M059J (cell line): ENCODE measurements at places on chromosomes 6 and 20. TPM values are rescaled to one million over a fixed set of nuclear protein-coding genes. Genes with fewer than 3 reads are reported as not detected.

DNA sequence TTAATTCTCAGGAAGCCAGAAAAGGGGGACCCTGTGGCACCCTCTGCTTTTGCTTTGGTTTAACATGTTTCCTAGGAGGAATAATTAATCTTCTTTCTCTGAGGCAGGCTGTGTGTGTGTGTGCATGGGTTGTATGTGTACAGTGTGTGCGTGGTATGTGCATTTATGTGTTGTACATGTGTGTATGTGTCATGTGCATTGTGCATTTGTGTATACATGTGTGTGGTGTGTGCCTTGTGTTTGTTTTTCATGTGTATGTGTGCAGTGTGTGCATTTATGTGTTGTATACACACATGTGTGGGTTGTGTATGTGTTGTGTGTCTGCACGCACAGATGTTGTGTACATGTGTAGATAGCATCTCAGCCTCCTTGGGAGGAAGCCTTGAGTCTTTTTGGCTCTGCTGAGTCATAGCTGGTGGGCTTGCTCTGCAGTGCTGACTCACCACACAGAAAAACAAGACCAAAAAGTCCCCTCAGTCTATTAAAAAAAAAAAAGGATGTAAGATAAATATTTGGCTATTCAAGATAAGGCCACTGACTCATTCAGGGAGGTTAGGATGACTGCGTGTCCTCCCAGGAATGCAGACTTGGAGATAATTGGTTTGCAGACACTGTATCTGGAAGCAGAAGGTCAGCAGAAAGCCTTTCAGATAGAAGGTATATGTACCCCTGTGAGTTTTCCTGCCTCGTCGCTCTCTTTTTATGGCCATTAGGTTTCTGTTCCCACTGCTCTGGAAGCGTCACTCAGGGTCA, 58.6 kb downstream of the SYNJ2 start:
- DNase-seq: peak; percentile 100

GRCh38 chr20:53706466-53707370, 113.1 kb upstream of the ZNF217 start:
- DNase-seq: peak; percentile 53

SNTA1 gene
- 25.8 and 32.4 TPM in 2 replicates for total RNA-seq

MTHFD1L gene
- 4.7 and 10.9 TPM in 2 replicates for total RNA-seq

DNA sequence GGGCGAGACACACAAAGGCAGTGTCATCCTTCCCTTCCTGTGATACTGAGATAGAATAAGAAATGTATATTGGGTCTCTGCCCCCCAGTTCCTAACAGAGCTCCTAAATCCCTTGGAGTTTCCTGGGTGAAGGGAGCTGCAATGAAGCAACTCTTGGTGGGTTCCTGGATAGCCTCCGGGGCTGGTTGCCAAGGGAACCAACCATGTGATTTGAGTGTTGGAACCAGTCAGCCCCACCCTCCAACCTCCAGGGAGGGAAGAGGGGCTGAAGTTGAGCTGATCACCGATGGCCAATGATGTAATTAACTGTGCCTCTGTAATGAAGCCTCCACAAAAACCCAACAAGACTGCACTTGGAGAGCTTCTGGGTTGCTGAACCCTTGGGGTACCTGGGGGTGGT, 116.6 kb downstream of the SLC22A3 start:
- no peak for DNase-seq

GABRR1 gene
- not detected in 2 replicates for total RNA-seq

DNA sequence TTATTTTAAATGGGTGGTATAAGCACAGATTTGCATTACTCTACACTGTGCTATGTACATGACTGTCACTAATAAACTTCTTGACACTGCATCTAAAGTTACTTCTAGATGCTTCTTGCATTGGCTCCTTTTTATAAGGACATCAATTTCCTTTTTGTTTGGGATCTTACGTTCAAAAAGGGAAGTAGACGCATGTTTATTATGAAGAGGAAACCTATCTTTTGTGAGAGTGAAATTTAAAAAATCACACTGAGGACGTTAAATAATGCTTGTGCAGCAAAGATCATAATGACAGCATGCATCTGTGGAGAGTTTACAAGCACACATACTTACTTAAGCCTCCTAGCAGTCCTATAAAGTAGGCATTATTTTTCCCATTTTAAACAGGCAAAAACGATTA, 479.5 kb downstream of the CD83 start:
- DNase-seq: no peak

GJE1 gene
- not detected in 2 replicates for total RNA-seq

GRCh38 chr6:167302074-167302473, 11.0 kb downstream of the UNC93A start:
- DNase-seq: no peak

DNA sequence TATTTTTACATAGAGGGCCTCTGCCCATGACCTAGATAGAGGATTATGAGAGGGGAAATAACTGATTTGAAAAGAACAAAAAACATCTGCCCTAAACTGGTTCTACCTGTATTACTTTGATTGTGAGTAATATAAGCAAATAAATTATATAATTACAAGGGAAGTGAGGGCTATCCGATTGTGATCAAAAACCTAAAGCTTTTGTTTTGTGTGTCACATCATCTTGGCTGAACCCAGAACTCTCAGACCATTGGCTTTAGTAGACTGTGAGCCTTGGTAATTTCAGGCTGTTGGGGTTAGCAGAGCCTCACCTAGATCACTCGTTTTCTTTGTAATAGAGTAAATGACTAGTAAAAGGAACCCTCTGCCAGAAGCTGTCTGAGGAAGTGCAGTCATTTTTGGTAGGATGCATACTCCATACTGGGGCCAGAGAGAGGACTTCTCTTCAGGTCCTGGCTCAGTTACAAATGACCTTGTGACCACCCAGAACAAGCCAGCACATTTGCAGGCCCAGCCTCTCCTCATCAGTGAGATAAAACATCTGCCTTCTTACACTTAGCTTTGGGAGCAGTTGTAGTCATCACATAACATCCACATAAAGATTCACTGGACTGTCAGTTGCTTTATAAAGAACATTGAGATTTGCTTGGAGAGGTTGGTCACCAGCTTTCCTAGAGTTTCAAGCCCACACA, 13.5 kb downstream of the STK35 start:
- no peak for DNase-seq

GRCh38 chr20:49823152-49823847, 10.7 kb downstream of the SLC9A8 start:
- DNase-seq: no peak

- DNase-seq: no peak
Observed at GRCh38 chr6:139373928-139374356, 506 bp downstream of the CITED2 start.

- no peak for DNase-seq
Observed at GRCh38 chr6:64255000-64255399, 619.4 kb downstream of the PHF3 start.

GRCh38 chr6:156344491-156344890, 432.7 kb upstream of the ARID1B start:
- no peak for DNase-seq

- DNase-seq: peak; percentile 68
Observed at GRCh38 chr6:53803081-53803860, 8.5 kb downstream of the LRRC1 start.

DNA sequence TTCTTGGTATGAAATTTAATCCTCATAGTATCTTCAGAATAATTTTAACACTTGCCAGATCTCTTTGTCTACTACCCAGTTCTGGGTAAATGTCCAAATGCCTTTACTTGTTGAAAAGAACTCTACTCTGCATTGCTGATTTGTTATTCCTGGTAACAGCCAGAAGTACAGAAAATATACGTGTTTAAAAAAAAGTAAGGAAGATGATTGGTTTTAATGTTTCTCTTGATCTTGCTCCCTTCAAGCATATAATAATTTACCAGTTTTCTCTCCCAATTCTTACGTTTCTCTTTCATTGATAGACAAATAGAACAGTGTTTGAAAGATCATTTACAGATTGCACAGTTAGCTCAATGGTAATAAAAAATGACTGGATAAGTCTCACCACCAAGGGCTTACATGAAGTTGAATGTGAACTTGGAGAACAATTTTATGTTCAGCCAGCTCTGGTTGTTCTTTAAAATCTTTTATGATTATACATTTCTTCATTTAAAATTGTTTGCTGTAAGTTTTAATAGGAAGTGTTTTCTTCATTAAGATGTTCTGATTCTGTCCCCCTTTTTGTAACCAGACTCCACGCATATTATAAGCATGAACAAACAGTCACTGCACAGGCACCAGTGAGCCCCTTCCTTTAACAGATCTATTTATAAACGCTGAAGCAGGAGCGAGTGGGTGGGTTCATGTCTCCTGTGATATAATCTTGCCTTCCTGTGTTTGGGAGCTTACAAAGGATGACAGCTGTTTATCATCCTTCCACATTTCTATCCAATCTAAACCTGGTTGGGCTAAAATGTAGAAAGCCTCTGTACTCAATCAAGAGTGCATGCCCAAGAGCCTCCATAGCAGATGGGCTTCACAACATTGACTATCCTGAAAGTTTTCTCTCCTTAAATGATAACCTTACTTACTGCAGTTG, 299.5 kb downstream of the PRL start:
- peak; percentile 24 for DNase-seq

DNA sequence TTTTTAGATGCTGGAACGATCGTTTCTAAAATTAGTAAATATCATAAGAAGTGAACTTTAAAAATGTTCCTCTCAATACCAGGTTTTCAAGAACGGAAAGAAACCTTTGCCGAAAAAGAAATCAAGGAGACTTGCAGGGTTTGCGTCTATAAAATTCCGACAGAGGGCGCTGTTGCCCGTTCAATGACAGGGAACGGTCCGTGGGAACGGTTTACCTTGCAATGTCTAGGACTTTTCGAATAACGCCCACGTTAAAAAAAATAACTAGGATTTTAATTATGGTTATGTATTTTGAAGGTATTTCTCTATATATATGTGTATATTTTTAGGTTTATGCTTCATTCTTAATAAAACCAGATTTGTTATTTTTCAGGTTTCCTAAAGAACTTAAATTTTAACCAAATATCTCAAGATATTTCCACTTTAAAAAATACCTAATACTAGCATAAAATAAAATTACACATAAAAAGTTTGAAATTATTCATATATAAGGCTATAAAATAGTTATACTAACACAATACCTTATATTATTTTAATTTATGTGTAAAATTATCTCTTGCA, 2.5 kb upstream of the TFAP2B start:
- peak; percentile 75 for DNase-seq

- DNase-seq: peak; percentile 46
Observed at GRCh38 chr6:82410151-82410648, 46.6 kb downstream of the TPBG start.

DNA sequence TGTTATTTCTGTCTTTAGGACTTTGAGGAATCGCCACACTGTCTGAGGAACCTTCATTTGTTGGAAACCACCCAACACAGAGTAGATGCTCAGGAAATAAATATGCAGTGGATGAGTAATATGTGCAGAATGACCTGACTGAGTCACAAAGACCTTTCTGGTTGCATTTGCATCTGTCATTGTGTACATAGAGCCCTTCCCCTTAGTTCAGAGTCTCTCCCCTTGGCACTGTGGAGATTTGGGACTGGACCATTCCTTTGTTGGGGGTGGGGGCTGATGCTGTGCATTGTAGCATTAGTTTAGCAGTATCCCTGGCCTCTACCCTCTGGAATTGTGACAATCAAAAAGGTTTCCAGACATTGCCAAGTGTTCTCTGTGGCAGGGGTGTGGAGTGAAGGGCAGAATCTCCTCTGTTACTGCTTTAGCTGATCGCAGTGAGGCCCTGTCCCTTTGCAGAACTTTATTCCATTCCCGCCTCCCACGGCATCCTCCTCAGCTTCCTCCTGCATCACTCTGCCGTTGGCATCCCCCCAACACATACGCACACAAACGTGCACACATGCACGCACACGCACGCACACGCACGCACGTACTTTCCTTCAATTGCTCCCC, 64.5 kb downstream of the EYA2 start:
- peak; percentile 98 for DNase-seq
